ENCODE measurements at places on chromosomes 12 and 14.
A peak's percentile ranks its signal among the peaks of the same experiment; 100 is the strongest.

DNA sequence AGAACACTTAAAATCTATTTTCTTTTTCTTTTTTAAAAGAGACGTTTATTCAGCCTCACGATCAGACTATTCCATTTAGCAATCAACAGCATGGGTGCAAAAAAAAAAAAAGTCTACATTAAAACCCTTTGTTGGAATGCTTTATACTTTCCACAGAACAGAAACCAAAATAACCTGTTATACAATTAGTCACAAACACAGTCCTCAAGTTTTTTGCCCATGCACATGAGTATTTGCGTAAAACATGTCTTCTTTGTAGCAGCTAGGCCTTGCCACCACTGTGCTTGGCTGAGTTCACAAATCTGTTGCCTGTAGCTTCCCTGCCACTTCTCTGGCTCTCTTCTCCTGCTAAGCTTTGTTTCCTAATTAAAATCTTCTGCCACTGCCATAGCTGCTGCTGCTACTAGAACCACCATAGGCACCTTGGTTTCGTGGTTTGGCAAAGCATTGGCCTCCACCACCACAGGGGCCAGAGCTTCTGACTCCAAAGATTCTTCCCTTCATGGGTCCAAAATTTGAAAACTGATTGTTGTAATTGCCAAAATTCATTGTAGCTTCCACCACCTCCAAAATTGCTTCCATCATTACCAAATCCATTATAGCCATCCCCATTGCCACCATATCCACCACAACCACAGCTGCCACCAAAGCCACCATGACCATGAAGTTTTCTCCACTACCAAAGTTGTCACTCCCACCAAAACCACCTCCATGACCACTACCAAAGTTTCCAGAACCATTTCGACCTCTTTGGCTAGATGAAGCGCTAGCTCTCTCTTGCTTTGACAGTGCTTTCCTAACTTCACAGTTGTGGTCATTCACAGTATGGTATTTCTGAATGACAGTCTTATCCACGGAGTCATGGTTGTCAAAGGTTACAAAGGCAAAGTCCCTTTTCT is 38.1 kb downstream of the KLRG1 start:
- no peak for DNase-seq

GRCh38 chr14:75295061-75295461 is 16.4 kb downstream of the FOS start:
- peak; percentile 92 for DNase-seq

DNA sequence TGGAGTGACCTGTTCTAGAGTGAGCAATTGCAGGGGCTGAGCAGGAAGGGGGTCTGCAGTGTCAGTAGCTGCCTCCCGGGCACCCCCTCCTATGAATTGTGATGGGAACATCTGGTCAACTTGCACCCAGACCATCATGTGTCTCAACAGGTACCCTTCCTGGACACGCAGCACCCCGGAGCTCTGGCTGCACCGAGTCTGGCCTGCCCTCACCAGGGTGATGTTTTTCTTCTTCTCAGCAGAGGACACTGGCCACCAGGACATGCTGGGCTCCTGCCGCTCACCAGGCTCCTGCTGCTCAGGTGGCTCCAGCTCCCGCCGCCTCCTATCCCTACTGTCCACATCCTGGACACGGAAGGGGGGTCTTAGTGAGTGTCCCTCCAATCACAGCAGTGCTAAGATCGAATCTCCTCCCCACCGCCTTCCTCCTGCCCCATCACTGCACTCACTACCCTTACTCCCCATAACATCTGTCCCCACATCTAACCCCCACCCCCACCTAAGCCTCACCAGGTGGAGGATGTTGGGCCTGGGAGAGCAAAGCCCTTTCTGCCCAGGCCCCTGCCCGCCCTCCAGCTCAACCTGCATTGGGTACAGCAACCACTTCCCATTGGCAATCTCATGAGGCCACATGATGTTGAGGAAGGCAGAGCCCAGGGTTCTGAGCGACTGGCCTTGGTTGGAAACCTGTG is 14.9 kb downstream of the ITGA7 start:
- DNase-seq: no peak

- DNase-seq: peak; percentile 29
These were observed 719 bp upstream of the SRSF9 start for GRCh38 chr12:120470150-120470784.

DNA sequence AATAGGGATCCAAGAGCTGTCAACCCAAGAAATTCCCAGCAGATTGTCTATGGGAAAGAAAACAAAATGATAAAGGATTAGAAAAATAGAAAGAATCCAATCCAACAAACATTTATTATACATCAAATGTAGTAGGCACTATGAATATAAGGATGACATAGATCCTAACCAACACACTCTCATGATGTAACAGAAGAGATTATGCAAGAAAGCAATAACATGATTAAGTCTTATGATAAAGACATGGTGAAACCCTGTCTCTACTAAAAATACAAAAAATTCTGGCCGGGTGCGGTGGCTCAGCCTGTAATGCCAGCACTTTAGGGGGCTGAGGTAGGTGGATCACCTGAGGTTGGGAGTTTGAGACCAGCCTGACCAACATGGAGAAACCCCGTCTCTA is 2.7 kb downstream of the MED6 start:
- DNase-seq: no peak

- DNase-seq: no peak
These were observed 968 bp upstream of the ARID4A start for GRCh38 chr14:58297412-58297761.

DNA sequence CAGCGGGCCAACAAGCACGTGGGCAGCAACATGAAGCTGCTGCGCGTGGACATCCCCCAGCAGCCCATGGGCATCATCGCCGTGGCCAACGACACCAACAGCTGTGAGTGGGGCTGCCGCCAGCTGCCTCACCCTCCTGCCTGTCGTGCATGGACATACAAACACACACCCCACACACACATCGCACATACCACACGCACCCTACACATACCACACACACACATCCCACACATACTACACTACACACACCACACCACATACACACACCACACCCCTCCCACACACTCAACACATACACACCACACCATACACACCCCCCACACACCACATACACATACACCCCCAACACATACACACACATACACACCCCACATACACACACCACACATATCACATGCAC is 25.2 kb upstream of the NXPH4 start:
- no peak for DNase-seq

All from fibroblast of skin of right quadriceps (primary cell).